ENCODE measurements at places on chromosomes 2 and 18.

GRCh38 chr2:128640166-128640844, 321.6 kb upstream of the HS6ST1 start:
- DNase-seq, result no peak

DNA sequence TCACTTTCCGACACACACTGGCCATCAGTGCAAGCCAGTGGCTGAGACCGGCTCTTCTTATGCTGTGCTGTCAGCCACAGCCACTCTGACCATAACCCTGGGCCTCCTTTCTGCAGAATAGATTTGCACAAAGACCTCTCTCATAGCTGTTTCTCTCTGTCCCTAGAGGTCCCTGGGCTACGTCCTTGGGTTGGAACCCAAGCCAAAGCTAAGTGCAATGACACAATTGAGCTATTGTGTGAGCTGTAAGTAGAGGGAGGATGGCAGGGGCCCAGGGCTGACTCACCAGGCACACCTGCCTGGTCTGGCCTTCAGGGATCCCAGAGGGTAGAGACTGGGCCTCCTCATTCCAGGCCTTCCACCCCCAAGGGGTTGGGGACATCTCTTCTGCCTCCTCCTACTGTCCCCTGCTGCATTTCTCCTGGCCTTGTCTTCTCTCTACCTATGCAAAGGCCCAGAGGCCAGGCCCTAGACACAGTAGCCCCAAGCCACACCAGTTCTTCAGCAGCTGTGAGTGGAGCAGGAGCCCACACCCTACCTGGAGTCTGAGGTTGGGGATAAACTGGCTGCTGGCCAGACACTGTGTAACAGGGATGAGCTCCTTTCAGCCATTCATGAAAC, 174.6 kb downstream of the NCK2 start:
- DNase-seq, result no peak

DNA sequence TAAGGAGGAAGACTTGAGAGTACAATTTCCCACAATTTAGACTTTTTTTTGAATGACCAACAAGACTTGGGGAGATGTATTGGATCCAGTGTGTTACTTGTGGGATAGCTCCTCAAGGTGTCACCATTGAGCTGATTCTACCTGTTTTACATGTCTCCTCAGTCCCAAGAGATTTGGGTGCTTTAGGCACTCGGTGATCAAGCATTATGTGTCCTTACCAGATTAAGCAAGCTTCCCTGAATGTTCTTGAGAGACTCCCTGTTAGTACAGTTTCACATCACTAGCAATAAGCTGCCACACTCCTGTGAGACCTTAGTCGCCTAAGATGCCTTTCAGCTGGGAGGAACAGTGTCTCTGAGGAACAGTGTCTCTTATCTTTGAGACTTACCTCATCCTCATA, 384.3 kb upstream of the SYT4 start:
- peak; percentile 24 for DNase-seq

GRCh38 chr2:233689501-233689900, 3.2 kb upstream of the UGT1A6 start:
- DNase-seq, result no peak

DNA sequence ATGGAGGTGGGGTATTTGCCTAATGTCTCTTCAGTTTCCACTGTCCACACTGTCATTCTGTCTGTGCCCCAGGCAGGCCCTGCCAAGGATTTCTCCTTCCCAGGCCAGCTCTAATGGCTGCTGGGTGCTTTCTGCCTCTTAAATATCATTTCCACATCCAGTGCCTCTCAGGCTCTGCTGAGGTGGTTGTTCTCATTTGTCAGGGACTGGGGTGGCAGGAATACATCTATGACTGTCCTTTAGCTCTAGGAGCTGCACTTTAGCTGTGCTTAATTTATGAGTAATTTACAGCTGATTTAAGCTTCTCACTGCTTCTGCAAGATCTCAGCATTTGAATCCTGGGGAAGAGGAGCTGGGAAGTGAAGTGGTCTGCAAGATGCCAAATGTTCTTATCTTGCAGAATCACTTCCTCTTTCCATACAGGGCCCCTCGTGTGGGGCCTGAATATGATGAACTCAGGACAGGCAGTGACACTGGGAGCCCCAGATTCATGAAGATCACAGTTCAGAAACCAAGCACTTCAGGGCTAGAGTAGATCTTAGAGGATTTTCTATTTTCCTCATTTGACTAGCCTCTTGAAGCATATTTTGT, 150.2 kb downstream of the FSHR start:
- peak; percentile 59 for DNase-seq

DNA sequence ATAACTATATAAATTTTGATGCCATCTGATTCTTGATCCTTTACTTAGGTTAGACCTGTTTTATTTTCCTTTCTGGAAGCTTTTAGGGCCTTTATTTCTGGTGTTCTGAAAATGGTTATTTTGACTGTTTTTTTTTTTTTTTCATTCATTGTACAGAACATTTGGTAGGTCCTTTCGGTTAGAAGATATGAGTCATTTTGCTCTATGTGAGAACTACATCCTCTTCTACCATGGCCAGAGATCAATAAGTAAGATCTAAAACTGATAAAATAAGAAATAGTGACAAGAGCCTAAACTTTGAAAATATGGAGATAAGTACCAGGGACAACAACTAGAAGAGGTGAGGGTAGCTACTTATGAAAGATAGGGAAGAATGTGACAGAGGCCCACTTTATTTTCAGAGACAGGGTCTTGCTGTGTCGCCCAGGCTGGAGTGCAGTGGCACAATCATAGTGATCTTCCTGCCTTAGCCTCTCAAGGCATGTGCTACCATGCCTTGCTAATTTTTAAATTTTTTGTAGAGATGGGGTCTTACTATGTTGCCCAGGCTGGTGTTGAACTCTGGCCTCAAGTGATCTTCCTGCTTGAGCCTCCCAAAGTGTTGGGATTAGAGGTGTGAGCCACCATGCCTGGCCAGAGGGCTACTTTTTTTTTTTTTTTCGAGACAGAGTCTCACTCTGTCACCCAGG, 66.5 kb downstream of the EIF2AK3 start:
- DNase-seq, result no peak

- DNase-seq, result no peak
These were observed 141.3 kb downstream of the MEIS1 start for GRCh38 chr2:66576311-66576560.

GRCh38 chr2:98691303-98691702, 39.6 kb downstream of the MGAT4A start:
- DNase-seq, result no peak

DNA sequence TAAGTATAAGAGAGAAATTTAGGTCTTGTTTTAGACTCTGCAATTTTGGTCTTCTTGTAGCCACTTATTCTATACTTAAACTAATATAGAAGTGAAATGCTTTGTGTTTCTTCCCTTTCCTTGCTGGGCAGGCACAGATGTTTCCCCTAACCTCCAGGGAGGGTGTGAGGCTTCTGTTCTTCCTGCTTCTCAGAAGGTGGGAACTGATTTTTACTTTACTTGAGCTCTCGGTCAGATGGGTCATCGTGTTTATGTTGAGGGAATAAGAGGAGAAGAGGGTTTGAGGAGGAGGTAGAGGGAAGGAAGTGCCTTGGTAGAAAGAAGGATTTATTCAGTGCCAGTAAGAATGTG, 92.5 kb upstream of the CXCR4 start:
- peak; percentile 39 for DNase-seq

DNA sequence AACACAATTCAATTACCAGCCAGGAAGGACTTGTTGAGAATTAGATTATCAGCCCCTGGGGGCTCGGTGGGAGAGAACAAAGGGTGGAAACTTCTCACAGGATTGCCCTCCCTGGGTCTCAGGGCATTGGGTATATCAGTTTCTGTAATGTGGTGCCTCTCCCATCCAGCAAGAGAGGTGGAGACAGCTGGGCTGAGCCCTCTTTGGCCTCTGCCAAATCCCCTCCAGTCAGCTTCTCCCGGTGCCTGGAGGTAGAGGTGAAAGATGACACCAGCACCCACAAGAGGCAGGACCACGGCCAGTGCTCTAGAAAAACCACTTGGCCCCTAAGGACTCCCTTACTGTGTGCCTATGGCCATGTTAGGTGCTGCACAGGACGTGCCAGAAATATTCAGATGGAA, 179.7 kb downstream of the HAUS1 start:
- peak; percentile 28 for DNase-seq

GRCh38 chr2:15871239-15871783, 69.0 kb upstream of the MYCN start:
- DNase-seq, result no peak

DNA sequence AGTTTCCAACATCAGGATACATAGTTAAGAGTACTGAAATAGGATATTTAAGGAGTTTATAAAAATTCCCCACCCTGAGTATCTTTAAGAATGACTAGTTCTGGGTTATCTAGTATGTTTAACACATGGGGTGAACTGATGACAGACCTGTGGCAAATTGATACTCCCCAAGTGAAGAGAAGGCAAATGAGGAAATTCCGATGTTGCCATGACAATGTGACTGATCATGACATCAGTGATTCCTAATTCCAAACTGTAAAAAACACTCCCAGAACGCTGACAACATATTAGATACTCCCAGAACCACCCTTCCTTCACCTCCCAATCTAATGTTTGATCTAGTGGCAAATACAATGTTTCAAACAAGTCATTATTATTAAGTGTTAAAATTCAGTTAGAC, 77.6 kb downstream of the RBMS1 start:
- no peak for DNase-seq

DNA sequence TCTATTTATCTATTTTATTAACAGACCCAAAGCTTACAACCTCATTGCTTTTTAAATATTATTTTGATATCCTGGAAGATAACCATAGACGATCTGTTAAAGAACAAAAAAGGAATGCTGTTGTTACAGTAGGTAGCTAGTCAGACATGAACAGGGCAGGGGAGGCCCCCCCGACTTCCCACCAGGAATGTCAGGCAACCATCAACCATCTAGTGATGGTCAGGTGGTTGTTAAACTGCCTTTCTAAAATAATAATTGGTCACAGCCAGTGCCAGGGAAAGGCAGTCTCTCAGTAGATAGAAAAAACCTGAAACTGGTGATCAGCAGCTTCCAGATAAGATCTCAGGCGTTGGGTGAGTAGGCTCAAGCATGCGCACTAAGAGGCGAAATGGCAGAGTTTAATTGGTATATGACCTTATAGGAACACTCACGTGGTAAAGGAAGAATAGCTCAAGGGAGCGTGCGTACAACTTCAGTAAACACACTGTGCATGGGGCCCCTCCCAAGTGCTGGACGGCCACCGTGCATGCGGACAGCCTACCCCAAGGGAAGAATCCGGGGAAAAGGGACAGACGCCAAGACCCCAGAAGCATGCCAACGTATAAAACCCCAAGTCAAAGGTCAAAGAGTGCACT, 32.5 kb upstream of the CCL20 start:
- no peak for DNase-seq

- peak; percentile 60 for DNase-seq
These were observed 3.2 kb upstream of the DDX1 start for GRCh38 chr2:15588329-15588919.

GRCh38 chr2:141331127-141331526, 799.7 kb downstream of the LRP1B start:
- peak; percentile 76 for DNase-seq

- DNase-seq, result no peak
These were observed 34.3 kb downstream of the ADD2 start for GRCh38 chr2:70733646-70734180.

DNA sequence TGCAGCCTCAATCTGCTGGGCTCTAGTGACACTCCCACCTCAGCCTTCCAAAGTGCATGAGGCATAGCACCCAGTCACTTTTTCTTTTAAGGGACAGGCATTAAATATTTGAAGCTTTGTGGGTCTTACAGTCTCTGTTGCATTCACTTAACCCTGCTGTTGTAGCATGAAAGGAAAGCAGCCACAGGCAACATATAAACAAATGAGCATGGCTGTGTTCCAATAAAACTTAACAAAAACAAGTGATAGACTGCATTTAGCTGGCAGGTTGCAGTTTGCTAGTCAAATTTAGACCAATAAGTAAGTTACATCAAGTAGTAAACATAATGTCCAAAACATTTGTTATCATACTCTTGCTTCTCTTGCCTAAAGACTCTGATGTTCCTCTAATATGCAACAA, 297.3 kb upstream of the MMADHC start:
- DNase-seq, result no peak

- peak; percentile 61 for DNase-seq
These were observed 2.9 kb upstream of the MGAT5 start for GRCh38 chr2:134250840-134251461.

GRCh38 chr18:79855147-79855933, 57.6 kb downstream of the KCNG2 start:
- no peak for DNase-seq

DNA sequence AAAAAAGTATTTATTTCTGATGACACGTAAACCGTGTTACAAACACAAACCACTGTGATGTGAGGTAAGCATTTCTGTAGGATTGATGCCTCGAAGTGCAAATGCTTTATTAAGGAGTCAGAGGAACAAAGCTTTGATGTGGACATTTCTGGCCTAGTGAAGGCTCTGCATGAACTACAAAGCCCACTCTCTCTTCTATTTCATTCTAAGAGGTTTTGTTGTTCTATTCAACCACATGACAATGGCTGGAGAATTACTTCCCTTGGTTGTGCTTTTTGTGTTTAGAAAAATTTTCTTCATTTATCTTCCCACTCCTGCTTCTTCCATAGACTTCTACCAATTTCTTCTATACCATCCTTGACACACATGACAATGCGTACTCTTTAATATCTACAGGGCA, 125.7 kb upstream of the CCDC195 start:
- DNase-seq, result no peak

- no peak for DNase-seq
These were observed 13.2 kb downstream of the DYSF start for GRCh38 chr2:71466301-71467179.

DNA sequence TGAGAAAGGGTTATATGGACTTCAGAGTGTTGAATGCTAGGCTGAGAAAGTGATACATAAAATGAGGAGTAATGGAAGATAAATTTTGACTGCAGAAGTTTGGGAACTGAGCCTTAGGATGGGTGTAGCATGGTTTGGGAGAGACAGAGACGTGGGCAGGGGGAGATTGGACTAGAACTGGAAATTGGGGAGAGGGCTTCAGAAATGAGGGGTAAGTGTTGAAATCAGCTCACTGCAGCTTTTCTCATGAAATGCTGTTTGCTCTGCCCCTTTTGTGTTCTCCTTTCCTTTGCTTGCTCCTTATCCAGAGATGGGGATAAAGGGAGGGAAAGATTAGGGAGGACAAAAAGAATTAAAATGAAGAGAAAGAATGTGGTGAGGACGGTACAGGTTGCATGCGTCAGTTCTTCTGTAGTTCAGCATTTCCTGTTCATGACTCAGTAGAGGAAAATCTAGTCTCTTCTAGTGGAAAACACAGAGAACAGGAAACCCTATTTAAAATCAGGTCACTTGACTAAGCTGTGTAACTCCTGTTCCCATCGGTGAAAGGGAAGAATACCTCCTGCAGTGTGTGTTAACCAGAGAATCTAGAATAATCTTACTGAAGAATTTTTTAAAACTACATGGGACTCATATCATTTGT, 105.6 kb downstream of the CRIM1 start:
- no peak for DNase-seq

- no peak for DNase-seq
These were observed 212.3 kb downstream of the BCL11A start for GRCh38 chr2:60341151-60341550.

- DNase-seq, result no peak
These were observed 31.2 kb downstream of the RBM45 start for GRCh38 chr2:178143481-178143880.

- peak; percentile 29 for DNase-seq
These were observed 306.7 kb upstream of the CCDC68 start for GRCh38 chr18:55265984-55266383.

GRCh38 chr18:22223254-22223964, 54.0 kb downstream of the GATA6 start:
- DNase-seq, result no peak
